ENCODE measurements at places on chromosomes 2 and 18.

GRCh38 chr2:234273887-234274584 is 222.8 kb downstream of the ARL4C start:
- no peaks in the 10 kb centered on the region for H3K4me1 ChIP-seq
- H3K27me3 ChIP-seq, result no peaks in the 10 kb centered on the region
- no peaks in the 10 kb centered on the region for H3K36me3 ChIP-seq
- H3K27ac ChIP-seq, result no peak overlapping the region
- H3K4me3 ChIP-seq, result no peak overlapping the region

- H3K4me1 ChIP-seq, result no peaks in the 10 kb centered on the region
- H3K27ac ChIP-seq, result no peak overlapping the region
- H3K36me3 ChIP-seq, result no peaks in the 10 kb centered on the region
These were observed 47.5 kb downstream of the KCNIP3 start for GRCh38 chr2:95344656-95345055.

GRCh38 chr2:231671270-231672050 is 36.9 kb upstream of the PTMA start:
- no peaks in the 10 kb centered on the region for H3K36me3 ChIP-seq
- peak overlapping the region; percentile 4 for H3K27ac ChIP-seq

DNA sequence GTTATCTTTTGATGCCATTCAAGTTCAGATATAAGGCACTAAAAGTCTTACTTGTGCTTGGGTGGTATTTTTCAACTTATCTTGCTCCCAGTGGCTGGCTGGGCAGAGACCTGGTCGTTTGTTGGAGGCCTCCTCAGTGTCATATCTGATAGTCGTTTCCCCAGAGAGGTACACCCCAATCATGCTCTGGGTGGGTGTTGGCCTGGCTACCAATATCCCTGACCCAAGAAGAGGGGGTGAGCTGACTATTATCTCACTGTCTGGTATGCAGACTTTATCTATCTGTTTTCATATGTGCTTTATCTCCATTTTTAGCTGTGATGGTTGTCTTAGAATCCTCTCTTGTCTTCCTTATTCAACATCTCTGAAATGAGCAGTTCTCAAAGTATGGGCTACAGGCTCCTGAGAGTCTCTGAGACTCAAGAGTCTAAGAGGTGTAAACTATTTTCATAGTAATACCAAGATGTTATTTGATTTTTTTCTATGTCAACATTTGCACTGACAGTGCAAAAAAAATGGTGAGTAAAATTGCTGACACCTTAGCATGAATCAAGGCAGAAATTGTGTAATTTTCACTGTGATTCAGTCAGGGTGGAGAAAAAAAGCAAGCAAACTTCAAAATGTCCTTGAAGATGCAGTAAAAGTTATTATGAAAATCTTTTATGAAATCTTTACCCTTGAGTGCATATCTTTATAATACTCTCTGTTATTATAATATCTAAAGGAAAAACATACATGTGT is 12.3 kb upstream of the PLEK start:
- H3K4me1 ChIP-seq, result no peaks in the 10 kb centered on the region
- H3K27me3 ChIP-seq, result no peaks in the 10 kb centered on the region
- H3K36me3 ChIP-seq, result no peaks in the 10 kb centered on the region
- no peak for DNase-seq
- H3K27ac ChIP-seq, result no peak overlapping the region
- no peak overlapping the region for H3K4me3 ChIP-seq

- no peak overlapping the region for H3K27ac ChIP-seq
- H3K36me3 ChIP-seq, result peaks cover 6% of the 10 kb centered on the region
- no peaks in the 10 kb centered on the region for H3K27me3 ChIP-seq
- no peak overlapping the region for H3K4me3 ChIP-seq
- DNase-seq, result no peak
These were observed 77.4 kb downstream of the THNSL2 start for GRCh38 chr2:88247531-88247930.

DNA sequence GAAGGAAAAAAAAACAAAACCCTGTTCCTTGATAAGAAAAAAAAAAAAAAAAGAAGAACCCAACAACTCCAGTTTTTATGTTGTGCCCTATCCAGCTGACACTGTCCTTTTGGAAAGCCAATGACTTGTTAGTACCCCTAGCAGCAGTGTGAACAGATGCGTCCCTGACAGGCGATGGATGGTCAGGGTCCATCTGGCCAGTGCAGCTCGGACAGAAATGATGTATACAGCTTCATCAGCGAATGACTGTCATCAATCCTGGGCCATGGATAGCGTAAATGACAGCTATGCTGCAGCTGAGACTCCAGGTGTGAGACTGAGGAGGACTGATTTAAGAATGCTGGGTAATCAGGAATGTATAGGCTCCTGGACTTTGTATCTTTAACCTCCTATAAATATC is 318.8 kb upstream of the FIGN start:
- H3K27ac ChIP-seq, result no peak overlapping the region
- H3K27me3 ChIP-seq, result no peaks in the 10 kb centered on the region
- DNase-seq, result no peak
- no peak overlapping the region for H3K4me3 ChIP-seq
- H3K4me1 ChIP-seq, result no peaks in the 10 kb centered on the region
- no peaks in the 10 kb centered on the region for H3K36me3 ChIP-seq

GRCh38 chr18:63819786-63820185 is 44.6 kb downstream of the SERPINB7 start:
- no peaks in the 10 kb centered on the region for H3K4me1 ChIP-seq
- DNase-seq, result no peak
- H3K4me3 ChIP-seq, result no peak overlapping the region
- no peaks in the 10 kb centered on the region for H3K36me3 ChIP-seq
- no peaks in the 10 kb centered on the region for H3K27me3 ChIP-seq

GRCh38 chr18:7607540-7608173 is 40.5 kb downstream of the PTPRM start:
- H3K27me3 ChIP-seq, result no peaks in the 10 kb centered on the region
- H3K4me3 ChIP-seq, result no peak overlapping the region
- H3K36me3 ChIP-seq, result no peaks in the 10 kb centered on the region
- DNase-seq, result no peak
- peaks cover 6% of the 10 kb centered on the region for H3K4me1 ChIP-seq
- H3K27ac ChIP-seq, result no peak overlapping the region

DNA sequence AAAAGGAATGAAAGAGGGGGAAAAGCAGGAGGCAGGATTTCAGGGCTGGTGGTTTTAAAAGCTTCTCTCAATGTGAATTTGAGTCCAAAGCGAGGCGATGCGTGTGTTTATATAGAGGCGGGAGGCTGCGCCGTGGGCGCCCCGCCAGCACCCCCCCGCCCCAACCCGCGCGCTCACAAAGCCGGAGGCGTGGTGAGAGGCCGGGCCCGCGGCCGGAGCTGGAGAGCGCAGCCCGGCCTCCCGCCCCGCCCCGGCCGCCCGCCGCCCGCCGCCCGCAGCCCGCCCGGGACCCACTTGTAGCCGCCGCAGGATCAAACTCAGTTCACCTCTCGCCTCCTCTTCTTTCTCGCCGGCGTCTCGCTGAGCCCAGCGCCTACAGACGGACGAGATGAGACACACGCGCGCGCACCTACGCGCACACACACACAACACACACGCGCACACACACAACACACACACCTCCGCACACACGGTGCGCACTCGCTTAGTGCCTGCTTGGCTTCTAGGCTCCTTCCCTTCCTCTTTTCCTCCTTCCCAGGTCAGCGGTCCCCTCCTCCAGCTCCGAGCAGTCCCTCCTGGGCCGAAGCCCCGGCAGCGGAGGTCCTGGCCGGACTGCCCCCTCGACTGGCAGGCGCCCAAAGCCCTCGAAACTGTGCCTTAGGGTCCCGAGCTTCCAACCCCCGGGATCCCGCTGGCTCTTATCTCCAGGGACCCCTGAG is 1.3 kb upstream of the CYP26B1 start:
- peak; percentile 63 for DNase-seq
- no peaks in the 10 kb centered on the region for H3K36me3 ChIP-seq

- H3K4me3 ChIP-seq, result no peak overlapping the region
- H3K36me3 ChIP-seq, result no peaks in the 10 kb centered on the region
These were observed 63.5 kb upstream of the RBM44 start for GRCh38 chr2:237734905-237735623.

- no peaks in the 10 kb centered on the region for H3K27me3 ChIP-seq
- H3K27ac ChIP-seq, result no peak overlapping the region
- no peak for DNase-seq
- peaks cover 2% of the 10 kb centered on the region for H3K36me3 ChIP-seq
- no peak overlapping the region for H3K4me3 ChIP-seq
These were observed 65.4 kb downstream of the FAM168B start for GRCh38 chr2:131027566-131028528.

- H3K4me3 ChIP-seq, result no peak overlapping the region
- no peak for DNase-seq
- no peaks in the 10 kb centered on the region for H3K27me3 ChIP-seq
- no peak overlapping the region for H3K27ac ChIP-seq
These were observed 236.7 kb downstream of the TMX3 start for GRCh38 chr18:68478246-68478645.

- no peak overlapping the region for H3K27ac ChIP-seq
- peaks cover 9% of the 10 kb centered on the region for H3K4me1 ChIP-seq
- H3K27me3 ChIP-seq, result no peaks in the 10 kb centered on the region
- H3K36me3 ChIP-seq, result no peaks in the 10 kb centered on the region
- no peak overlapping the region for H3K4me3 ChIP-seq
- DNase-seq, result no peak
These were observed 224.7 kb downstream of the SLC8A1 start for GRCh38 chr2:40227210-40227609.

- H3K27ac ChIP-seq, result no peak overlapping the region
- no peaks in the 10 kb centered on the region for H3K27me3 ChIP-seq
- H3K36me3 ChIP-seq, result no peaks in the 10 kb centered on the region
- no peaks in the 10 kb centered on the region for H3K4me1 ChIP-seq
- no peak for DNase-seq
These were observed 209.1 kb downstream of the ZNF385B start for GRCh38 chr2:179652296-179652695.

DNA sequence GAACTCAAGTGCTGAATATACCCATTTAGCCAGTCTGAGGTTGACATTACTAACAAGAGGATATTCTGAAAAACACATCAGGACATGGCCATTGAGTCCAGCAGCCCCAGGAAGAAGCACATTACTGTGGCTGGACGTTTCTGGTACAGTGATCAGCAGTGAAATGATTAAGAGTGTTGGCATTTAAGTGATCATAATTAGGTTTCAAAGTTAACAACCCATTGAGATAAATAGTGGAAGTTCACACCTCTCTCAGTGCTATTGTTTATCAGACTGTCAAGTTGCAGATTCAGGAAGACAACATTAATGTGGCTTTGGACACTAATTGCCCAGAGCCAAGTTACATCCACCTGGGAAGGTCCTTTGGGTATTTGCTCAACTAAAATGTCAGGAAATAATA is 139.5 kb upstream of the GAREM1 start:
- H3K27me3 ChIP-seq, result no peaks in the 10 kb centered on the region
- DNase-seq, result no peak

DNA sequence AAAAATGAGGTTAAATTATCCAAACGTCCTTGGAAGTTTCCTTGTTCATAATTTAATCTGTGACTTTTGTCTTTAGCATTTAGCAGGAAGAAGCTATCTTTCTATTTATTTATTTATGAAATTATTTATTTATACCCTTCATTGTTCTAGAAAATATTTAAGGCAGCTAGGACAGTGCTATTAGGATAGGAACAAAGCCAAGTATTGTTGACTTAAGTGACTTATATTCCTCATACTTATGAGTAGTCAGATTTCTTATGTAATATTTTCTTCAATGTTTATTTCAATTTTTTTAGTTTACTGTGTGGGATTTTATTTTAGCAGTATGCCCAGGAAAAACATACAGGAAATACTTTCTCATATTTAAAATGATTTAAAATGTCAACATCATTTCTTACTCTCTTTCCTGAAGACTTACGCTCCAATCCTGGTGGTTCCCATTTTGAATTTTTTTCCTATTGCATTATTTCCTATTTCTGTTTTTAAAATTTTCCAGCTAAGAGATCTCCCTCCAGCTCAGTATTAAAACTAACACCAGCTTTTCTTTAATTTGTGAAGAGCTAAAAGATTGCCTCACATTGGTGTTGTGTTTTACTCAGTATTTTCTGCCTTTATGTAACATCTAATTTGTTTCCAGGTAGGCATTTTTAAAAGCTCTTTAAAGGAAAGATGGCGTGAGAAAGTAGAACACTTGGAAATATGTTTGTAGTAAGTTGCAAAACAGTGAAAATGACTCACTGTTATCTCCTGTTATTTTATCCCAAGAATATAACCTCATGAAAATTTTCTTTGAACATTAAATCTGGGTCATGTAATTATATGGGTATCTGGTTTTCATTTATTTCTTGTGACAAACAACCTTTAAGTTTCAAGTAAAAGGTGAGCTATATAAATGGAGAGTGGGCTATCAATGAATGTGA is 32.2 kb downstream of the MAPRE2 start:
- H3K4me1 ChIP-seq, result no peaks in the 10 kb centered on the region
- no peak for DNase-seq
- H3K36me3 ChIP-seq, result no peaks in the 10 kb centered on the region
- H3K27ac ChIP-seq, result no peak overlapping the region
- no peak overlapping the region for H3K4me3 ChIP-seq
- H3K27me3 ChIP-seq, result no peaks in the 10 kb centered on the region

- H3K36me3 ChIP-seq, result no peaks in the 10 kb centered on the region
- no peaks in the 10 kb centered on the region for H3K4me1 ChIP-seq
- no peaks in the 10 kb centered on the region for H3K27me3 ChIP-seq
- DNase-seq, result no peak
These were observed 625.6 kb upstream of the CDH2 start for GRCh38 chr18:28802546-28802945.

- H3K27me3 ChIP-seq, result no peaks in the 10 kb centered on the region
- H3K4me1 ChIP-seq, result peaks cover 8% of the 10 kb centered on the region
These were observed 46.1 kb downstream of the CDCA7 start for GRCh38 chr2:173400760-173401159.

GRCh38 chr2:88627856-88628570 is 749 bp upstream of the EIF2AK3 start:
- no peaks in the 10 kb centered on the region for H3K36me3 ChIP-seq
- peak; percentile 92 for DNase-seq
- no peak overlapping the region for H3K4me3 ChIP-seq
- H3K27me3 ChIP-seq, result no peaks in the 10 kb centered on the region

DNA sequence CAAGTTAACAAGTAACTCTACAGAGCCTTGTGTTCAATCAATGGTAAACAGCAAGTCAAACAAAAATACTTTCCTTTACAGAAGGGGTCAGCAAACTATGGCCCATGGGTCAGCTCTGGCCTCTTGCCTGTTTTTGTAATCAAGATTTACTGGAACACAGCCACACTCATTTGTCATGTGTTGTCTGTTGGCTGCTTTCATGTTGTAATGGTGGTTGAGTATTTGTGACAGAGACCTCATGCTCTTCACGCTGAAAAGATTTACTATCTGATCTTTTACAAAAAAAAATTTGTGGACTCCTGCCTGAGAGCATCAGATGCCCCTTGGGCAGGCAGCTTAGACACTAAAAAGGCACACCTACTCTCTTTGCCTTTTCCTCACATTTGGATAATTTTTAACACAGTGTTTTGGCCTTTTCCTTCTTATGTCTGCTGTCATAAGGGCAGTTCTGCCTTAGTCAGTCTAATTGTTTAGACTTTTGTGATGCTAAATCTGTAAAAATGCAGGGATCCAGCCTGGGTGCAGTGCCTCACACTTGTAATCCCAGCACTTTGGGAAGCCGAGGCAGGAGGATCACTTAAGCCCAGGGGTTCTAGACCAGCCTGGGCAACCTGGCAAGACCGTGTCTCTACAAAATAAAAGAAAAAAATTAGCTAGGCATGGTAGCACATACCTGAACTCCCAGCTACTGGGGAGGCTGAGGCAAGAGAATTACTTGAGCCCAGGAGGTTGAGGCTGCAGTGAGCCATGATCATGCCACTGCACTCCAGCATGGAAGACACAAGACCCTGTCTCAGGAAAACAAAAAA is 18.3 kb downstream of the IL1B start:
- peaks cover 16% of the 10 kb centered on the region for H3K4me1 ChIP-seq
- H3K27ac ChIP-seq, result no peak overlapping the region
- H3K36me3 ChIP-seq, result peaks cover 2% of the 10 kb centered on the region
- no peak overlapping the region for H3K4me3 ChIP-seq
- no peaks in the 10 kb centered on the region for H3K27me3 ChIP-seq

Measured in H9 (cell line).